ENCODE measurements at places on chromosomes 7 and 10.

GRCh38 chr7:102063690-102064180 is 222.9 kb upstream of the SH2B2 start:
- DNase-seq = no peak

GRCh38 chr7:29806995-29807841 is 910 bp downstream of the WIPF3 start:
- peak; percentile 42 for DNase-seq

GRCh38 chr7:118648002-118648401 is 423.5 kb downstream of the ANKRD7 start:
- no peak for DNase-seq

DNA sequence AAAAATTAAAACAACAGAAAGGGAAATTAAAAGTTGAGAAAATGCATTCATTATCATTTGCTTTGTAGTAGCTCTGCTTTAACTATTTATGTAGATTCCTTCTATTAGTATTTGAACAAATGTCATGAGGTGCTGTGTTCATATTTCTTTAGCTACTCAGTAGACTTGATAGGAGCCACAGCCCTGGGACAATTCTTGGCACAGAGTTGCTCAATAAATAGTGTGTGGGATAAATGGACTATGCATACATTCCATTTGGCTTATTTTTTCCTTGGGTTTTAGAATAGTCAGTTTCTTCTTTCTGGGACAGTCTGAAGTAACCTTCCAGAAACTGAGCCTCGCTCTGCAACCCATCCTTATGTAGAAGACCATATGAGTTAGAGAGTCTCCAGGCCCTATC is 13.4 kb downstream of the RPP30 start:
- DNase-seq = no peak

DNA sequence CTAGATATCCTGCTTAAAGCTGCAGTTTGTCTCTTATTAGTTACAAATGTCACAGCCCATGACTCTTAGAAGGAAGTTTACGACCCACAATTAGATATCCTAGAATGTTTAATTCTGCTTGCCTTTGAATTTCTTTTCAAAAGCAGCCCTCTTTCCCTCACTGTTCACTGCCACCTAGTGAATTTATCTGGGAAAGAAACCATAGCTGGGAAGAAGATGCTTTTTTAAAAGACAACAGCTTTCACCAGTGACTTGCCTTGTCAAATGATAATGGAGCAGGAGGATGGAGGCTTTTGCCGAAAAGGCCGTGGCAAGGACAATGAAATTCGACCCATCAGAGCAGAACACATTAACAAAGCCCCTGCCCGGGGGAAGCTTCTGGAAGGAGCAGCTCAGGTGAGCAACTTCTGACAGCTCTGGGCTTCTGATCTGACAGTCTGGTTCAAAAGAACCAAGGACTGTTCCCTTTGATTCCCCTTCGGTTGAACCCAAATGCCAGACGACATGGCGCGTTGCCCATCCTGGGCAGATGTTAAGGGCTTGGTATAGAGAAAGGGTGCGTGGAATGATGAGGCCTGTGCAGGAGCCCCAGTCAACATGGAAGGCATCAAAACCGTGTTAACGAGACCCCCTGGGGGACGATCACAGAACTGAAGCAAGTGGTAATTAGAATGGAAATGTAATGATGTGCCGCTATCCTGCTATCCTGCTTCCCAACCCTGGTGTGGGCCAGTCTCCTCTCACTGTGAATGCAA is 236.8 kb downstream of the FRMD4A start:
- DNase-seq = peak; percentile 22

DNA sequence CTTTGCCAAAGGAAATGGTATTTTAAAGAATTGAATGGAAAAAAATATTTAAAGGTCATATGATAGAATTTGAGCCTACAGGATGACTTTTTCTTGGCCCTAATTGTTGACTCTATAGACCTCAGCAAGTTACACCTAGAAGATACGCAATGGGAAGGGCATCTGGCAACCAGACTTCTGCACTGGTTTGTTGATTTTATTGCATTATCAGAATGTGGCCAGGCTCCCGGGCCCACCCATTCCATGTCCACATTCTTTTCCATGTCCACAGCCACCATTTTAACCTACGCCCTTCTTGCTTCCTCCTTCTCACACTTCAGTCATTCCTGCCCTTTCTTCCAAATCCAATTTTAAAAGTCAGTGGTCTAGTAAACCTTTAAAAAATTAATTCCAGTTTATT is 738.4 kb downstream of the SUGCT start:
- DNase-seq = no peak

DNA sequence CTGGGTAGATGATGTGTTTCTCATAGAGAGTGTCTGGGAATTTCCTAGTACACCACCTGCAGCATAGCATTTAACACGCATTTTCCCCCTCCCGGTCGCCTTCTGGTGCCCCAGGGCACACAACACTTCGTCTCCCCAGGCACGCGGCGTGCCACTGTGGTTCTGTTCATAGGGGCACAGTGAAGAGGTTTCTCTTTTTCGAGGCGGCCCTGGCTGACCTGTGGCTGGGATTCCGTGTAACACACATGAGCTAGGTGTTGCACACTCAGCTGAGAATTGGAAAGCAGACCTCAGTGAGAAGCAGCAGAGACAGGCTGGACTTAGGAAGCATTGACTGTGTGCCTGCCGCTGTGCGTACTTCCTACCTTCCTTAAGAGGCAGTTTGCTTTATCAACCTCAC is 214.3 kb upstream of the SHH start:
- no peak for DNase-seq

DNA sequence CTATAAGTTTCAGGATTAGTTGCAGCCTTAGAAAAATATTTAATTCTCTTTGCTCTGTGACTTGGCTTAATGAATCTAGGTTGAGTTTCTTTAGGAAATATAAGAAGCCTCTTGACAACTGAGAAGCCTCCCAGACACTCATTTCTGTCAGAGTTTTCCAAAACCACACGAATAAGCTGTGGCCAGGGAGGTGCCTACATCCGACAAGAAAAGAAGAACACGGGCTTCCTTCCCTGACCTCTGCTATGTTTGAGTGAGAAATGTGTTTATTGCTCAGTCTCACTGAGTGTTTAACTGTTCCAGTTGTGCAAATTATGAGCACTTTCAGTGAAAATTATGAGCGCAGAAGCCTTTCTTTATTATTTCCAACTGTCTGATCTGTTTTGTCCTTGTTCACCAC is 105.0 kb downstream of the TRIL start:
- no peak for DNase-seq

GRCh38 chr10:96044736-96045135 is 1.4 kb downstream of the CCNJ start:
- DNase-seq = no peak

DNA sequence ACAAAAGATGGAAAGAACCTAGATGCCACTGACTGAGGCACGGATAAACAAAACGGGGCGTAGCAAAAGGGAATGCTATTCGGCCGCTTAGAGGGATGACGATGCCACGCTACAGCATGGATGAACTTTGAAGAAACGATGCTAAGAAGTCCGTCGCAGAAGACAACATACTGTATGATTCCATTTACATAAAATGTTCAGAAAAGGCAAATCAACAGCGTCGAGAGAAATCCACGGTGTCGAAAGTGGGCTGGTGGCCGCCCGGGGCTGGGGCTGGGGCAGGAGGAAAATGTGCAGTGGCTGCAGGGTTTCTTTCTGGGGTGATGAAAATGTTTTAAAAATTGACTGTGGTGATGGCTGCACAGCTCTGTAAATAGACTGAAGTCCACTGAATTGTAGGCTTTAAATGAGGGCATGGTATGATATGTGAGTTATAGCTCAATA is 24.1 kb downstream of the GNA12 start:
- DNase-seq = no peak

GRCh38 chr7:50620433-50620832 is 55.2 kb upstream of the DDC start:
- DNase-seq = no peak

DNA sequence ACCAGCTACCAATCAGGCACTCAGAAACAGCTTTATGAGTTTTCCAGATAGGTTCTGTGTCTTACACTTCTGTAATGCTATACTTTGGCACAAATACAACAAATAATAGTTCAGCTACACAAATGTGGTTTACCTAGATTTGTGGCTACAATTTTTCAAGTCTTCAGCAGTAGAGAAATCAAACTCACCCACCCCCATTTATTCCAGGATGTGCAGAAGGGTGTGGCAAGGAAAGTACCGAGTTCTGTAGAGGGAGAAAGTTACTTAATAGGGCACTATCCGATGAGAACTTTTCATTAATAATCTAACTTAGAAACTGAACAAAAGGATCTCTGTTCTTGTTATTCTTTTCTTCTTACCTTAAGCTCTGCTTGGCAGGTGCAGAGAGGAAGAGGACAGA is 30.3 kb upstream of the ATP6V0A4 start:
- no peak for DNase-seq

DNA sequence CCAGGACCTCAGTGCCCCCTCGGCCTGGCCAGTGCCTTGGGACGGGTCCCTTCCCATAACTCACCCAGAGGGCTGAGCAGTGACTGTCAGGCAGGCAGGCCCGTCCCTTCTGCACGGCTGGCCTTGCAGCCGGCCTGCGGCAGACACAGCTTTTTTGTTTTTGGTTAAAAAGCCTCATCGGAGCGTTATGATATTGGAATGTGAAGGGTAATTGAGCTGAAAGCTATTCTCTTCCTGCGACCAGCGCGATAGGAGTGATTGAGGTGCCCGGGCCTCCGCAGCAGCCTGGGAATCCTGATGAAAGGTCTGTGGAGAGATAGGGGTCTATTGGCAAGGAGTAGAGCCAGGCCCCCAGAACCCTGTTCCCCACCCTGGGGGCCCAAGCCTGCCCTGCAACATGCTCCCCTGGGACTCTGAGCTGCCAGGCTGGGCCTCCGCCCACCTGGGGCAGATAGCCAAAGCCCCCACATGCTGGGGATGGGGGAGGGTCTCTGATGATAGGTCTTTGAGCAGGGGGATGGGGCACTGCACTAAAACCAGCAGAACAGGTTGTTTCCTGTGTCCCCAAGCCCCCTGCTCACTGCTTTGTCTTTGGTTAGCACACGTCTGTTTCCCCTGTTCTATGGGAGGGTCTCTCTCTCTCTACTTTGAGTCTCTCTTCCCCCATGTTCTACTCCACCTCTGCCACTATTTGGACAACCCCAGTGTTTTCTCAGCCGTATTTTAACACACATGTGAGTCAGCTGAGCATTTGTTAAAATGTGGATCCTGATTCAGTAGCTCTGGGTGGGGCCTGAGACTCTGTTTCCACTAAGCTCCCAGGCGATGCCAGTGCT is 131.9 kb downstream of the CDH23 start:
- no peak for DNase-seq

DNA sequence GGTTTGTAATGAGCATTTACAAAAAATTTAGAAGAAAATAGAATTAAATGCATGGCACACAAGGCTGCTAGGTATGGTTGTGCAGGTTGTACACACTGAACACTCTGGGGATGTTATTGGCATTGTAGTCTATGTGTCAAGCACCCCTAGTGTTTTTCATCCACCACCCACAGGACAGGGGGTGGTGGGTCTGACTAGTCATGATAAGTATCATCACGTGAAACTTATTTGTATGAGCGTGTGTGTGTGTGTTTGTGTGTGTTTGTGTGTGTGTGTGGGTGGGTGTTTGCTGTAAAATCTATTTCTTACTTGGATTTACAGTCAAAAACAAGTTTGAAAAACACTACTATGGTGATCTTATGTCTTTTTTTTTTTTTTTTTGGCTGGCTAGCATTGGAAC is 66.5 kb downstream of the MAP3K8 start:
- no peak for DNase-seq

Data from NCI-H526 (cell line).